ENCODE measurements at places on chromosomes 4 and X. TPM values are rescaled to one million over a fixed set of nuclear protein-coding genes. Genes with fewer than 3 reads are reported as not detected.

Gene UGT2A3
- total RNA-seq: 57.7 TPM

Gene IL15
- 6.4 TPM for total RNA-seq

Gene SSX3
- not detected for total RNA-seq

DNA sequence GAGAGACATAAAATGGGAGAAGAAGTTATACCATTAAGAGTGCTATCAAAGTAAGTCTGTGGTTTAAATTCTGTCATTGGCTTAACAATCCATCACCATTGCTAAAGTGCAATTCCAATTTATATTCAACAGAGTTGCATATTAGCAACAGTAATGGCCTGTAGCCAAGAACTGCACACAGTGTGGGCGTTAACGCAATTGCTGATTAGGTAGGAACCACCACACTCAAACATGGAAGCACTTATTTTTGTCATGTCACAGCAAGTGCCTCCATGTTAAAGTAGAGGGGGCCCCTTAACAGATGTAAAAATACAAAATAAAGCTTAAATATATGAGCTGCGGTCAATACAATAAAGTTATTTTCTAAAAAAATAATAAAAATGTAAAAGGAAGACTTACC is 10.8 kb downstream of the LARP7 start:
- H3K4me3 ChIP-seq: no peak overlapping the region
- no peak for DNase-seq
- H3K27ac ChIP-seq: no peak overlapping the region
- H3K4me1 ChIP-seq: no peaks in the 10 kb centered on the region
- peaks cover 6% of the 10 kb centered on the region for H3K36me3 ChIP-seq

DNA sequence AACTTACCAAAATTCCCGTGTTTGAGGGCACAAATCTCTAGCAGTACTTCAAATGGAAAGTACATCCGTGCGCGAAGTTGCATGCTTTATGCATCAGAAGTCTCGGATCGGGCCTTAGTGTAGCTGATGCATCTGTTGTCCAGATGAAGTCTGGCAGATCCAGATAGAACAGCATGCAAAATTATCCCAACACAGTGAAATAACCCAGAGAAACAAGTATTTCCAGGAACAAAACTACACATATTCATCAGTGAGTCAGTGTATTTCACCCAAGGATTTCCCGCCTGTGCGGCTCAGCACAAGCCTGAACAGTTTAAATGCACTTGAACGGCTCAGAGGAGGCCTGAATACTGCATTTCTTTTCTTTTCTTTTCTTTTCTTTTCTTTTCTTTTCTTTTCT is 27.4 kb upstream of the CLDN24 start:
- H3K4me1 ChIP-seq: no peaks in the 10 kb centered on the region
- H3K36me3 ChIP-seq: no peaks in the 10 kb centered on the region
- no peak overlapping the region for H3K4me3 ChIP-seq

DNA sequence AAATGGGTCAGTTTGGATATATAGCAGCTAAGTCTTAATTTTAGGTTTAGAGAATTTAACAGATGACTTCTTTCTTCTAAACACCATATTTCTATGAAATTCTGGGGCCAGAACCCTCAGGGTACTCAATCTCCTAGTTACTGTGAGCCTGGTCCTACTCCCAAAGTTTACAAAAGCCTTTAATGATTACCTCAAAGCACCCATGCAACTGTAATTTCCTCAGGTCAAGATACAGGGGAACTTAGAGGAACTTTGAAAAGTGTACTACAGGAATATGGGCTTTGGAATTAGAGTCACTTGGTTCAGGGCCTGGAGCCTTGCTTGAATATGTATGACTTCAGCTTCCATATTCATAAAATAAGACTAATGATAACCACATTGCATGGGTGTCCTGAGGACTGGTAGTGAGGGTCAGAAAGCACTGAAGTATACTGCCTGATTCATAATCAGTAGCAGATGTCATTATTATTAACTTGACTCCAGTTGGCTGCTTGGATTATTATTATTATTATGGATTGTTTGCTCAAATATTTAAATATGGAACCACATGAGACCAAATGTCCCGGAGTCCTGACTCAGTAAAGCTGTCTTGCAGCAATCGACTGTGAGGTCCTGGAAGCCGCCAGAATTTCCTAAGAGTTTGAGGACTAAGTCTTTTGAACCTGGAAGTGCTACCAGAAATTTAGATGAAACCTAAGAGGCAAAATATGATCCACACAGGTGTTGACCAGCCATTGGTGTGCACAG is 2.0 kb upstream of the ADH7 start:
- H3K27ac ChIP-seq: no peak overlapping the region
- H3K4me3 ChIP-seq: no peak overlapping the region
- no peak for DNase-seq
- no peaks in the 10 kb centered on the region for H3K27me3 ChIP-seq
- no peaks in the 10 kb centered on the region for H3K4me1 ChIP-seq
